ENCODE measurements at places on chromosomes 12 and 14.
A peak's percentile ranks its signal among the peaks of the same experiment; 100 is the strongest.

DNA sequence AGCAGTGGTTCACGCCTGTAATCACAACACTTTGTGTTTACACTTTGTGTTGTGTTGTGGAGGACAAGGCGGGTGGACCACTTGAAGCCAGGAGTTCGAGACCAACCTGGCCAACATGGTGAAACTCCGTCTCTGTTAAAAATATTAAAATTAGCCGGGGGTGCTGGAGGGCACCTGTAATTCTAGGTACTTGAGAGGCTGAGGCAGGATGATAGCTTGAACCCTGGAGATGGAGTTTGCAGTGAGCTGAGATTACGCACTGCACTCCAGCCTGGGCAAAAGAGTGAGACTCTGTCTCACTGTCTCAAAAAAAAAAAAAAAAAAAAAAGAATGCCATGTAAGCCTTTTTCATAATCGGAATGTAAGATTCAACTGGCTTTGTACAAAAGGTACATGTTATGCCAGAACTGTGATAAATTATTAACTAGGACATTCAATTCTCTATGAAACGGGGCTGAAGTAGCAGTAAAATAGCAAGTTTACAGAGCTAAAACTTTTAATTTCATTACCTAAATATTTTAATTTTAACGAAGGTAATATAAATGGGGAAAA, 13.9 kb upstream of the PITPNM2 start:
- DNase-seq, result no peak

GRCh38 chr14:86015941-86016340, 486.0 kb downstream of the FLRT2 start:
- no peak for DNase-seq

DNA sequence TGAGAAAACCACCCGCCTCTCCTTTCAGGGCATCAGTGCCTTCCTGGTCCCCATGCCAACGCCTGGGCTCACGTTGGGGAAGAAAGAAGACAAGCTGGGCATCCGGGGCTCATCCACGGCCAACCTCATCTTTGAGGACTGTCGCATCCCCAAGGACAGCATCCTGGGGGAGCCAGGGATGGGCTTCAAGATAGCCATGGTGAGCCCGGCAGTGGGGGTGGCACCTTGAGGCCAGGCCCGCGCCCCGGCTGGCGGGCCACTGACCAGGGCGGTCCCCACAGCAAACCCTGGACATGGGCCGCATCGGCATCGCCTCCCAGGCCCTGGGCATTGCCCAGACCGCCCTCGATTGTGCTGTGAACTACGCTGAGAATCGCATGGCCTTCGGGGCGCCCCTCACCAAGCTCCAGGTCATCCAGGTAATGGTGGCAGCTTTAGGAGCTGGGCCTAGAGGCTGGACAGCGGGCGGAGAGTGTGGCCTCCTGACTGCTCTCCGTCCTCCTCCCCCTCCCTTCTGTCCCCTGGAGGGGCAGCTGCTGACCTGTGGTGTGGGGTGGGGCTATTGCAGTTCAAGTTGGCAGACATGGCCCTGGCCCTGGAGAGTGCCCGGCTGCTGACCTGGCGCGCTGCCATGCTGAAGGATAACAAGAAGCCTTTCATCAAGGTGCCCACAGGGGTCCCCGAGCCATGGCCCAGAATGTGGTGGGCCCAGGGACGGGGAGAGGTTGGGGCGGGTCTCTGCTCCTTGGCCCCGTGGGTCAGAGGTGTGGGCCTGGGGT, 12.8 kb downstream of the ACADS start:
- DNase-seq, result no peak

- no peak for DNase-seq
These were observed 303.4 kb downstream of the APAF1 start for GRCh38 chr12:98948343-98948949.

DNA sequence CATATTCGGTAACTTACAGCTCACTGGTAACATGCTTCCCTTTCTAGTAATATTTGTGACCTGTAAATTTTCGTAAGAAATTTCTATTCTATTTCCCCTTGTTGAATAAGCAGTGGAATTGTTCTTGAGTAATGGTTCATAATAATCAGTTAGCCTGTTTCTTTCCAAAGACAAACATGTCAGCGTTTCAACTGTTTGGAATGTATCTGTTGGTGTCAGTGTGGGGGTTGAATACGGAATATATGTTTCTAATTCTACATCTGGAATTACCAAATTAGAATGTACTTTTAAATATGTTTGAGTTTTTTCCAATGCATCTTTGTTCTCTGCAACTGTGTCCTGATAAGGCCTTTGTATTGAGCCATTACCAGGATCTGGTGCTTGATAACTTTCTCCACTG, 2.0 kb downstream of the BBS10 start:
- no peak for DNase-seq

DNA sequence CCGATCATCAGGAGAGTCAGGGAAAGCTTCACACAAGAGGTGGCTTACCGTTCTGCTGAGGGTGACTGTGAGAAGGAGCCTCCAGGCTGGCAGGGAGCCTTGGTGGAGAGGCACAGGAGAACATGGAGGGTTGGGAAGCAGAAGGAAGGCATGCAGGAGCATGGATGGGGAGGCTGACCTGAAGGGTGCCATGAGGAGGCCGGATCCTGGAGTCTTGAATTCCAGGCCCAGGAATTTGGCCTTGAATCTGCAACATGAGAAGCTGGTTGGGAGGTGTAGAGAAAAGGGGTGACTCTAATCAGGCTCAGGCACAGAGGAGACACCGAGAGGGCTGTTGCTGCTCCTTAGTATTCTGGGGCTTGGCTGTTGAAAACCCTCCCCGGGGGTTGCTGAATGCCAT, 130.2 kb downstream of the PELI2 start:
- no peak for DNase-seq

DNA sequence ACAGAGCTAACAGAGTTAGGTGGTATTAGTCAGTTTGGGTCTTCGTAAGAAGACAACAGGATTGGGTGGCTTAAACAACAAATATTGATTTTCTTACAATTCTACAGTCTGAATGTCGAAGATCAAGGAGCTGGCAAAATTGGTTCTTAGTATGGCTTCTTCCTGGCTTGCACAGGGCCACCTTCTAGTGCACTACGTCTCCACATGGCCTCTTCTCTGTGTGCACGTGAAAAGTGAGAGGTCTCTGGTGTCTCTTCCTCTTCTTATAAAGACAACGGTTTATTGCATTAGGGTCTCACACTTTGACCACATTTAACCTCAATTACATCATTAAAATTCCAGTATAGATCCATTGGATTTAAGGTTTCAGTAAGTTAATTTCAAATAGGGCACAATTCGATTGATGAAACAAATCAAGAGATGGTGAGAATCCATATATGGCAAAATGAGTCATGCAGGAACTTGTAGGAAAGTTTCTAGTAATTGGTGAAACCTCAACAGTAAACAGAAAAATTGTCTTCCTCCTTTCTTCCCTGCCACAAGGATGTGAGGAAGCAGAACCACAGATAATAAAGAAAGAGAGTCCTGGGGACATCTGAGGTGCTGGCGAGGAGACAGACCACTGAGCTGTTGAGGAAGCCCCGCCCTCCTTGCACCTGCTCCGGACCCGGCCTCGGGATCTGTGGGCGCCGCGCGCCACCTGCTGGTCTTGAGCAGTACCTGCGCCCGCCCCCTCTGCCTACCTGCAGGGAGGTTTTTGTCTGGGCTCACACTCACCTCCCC, 846.7 kb downstream of the TMEM121 start:
- DNase-seq, result peak; percentile 32

- no peak for DNase-seq
These were observed 239.2 kb downstream of the SPTSSA start for GRCh38 chr14:34222867-34223266.

DNA sequence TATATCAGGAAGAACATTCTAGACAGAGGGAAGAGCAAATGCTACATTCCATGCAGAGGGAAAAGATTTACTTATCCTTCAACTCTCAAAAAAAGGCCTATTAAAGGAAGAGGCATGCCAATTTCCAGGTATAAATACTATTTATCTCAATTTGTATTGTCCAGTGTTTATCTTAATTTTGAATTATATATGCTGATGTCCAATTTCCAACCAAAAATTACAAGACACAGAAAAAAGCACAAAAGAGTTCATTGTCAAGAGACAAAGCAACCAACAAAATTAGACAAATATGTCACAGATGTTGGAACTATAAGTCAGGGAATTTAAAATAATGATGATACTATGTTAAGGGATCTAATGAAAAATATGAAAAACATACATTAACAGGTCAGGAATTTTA, 286.6 kb upstream of the SFSWAP start:
- DNase-seq, result no peak

DNA sequence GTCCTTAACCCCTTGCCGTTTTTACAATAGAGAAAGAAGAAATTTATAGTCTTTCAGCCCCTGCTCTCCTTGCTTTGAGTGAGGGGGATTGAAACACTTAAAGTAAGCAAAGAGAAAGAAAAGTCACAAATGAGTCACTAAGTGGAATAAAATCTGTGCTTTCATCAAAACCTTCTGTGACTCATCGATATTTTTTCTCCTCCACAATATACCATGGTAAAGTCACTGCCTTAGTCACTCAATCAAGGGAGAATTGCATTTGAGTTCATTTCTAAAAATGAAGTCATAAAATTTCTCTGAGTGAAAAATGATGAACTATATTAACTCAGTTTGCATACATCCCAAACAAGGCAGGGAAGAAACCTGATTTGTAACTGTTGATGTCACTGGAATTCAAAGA, 470.3 kb downstream of the FOXG1 start:
- no peak for DNase-seq

DNA sequence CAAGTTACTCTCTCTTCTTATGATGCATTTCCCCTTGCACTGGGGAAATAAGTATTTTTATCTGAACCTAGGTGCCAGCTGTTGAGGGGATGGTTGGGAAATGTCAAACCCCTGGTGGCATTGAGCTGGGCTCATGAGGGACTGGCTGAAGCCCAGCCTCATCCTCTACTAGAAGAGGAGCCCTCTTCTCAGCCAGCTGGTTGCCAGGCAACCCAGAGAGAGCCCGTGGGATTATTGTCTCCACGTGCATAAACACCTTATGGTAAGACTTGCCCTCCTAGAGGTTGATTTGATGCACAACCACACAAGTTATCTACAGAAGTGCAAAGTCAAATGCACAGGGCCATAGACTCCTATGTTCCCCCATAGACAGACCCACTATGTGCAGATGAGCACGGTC, 89.8 kb downstream of the WSCD2 start:
- DNase-seq, result no peak

DNA sequence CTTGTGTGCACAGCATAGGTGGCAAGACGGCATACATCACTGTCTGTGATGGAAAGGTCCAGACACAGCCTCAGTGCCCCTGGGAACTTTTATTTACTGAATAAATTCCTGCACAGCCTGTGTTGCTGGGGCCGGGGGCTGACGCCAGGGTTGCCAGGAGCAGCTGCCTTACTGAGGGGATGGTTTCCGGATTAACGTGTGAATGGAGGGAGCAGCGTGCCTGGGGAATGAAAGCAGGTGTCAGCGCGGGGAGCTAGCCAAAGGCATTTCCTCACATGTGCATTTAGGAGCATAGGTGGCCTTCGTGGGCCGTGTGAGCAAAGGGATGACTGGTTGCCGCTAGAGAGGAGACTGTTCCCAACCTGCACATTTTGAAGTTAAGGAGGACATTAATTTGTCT, 41.6 kb downstream of the SFSWAP start:
- no peak for DNase-seq

DNA sequence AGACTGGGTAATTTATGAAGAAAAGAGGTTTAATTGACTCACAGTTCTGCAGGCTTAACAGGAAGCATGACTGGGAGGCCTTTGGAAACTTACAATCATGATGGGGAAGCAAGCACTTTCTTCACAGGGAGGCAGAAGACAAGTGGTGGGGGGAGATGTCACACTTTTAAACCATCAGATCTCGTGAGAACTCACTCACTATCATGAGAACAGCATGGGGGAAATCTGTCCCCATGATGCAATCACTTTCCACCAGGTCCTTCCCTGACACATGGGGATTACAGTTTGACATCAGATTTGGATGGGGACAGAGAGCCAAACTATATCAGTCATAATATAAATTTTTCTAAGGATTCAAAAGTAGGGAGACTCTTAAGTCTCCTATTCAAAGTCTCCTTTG, 46.0 kb downstream of the SPIC start:
- no peak for DNase-seq

GRCh38 chr14:99968191-99968920, 96.9 kb upstream of the EVL start:
- no peak for DNase-seq

GRCh38 chr12:23949348-23950209, at the start of gene SOX5:
SOX5 (minus strand) TSS chr12:23949670; CDS start chr12:23949601, 69 bp downstream.
- DNase-seq, result no peak

DNA sequence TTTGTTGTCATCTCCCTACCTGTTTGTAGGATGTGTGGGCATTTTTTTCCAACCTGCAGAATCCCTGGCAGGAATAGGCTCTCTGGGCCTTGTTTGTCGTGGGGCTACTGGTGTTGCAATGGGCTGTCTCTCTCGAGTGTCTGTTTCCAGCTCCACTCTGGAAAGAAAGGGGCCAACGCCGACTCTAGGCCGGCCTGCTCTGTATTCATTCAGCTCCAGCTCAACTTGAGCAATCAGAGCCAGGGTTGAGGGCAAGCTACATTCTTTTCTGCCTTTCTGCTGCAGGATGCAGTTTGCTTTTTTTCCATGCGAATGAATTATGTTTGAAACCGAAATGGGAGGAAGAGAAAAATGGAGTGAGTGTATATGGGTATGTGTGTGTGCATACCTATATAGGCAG, 2.3 kb downstream of the JDP2 start:
- no peak for DNase-seq

DNA sequence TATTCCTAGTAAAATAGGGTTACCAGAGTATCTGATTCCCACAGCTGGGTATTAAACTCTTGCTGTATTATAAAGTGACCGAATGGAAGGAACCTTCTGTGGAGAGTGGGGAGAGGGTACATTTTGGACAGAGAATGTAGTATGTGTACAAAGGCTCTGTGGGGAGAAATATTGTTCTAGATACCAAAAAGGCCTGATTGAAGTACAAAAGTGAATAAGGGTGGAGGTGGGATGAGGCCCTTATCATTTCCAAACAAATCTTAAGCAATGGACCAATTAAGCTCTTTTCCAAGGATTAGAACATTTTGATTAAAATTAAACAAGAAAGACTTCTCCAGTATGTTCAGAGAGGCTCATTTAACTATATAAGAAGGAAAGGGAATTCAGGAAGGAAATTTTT, 20.4 kb downstream of the EID3 start:
- DNase-seq, result no peak

GRCh38 chr12:112482733-112483132, 64.0 kb downstream of the PTPN11 start:
- DNase-seq, result no peak

GRCh38 chr14:54936816-54937215, 34.2 kb upstream of the GCH1 start:
- DNase-seq, result no peak

DNA sequence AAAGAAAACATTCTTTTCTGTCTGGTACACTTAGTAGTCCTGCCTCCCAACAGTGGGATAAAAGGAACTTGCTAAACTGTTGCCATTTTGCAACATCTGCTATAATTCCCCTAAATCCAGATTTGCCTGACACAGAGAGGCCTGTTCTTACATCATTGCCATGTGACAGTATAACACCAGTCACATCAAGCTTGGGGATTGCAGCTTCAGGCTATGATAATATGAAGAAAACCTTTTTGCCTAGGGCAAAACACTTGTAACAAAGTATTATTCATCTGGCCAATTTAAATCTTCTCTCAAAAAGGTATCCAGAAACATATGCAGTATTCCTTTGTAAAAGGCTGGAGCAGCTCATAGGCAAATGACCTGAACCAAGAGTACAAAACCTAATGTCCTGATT, 80.9 kb upstream of the OTX2 start:
- DNase-seq, result no peak

Data from NCI-H1930 (cell line).